ENCODE measurements at places on chromosomes 2 and 18. TPM values are rescaled to one million over a fixed set of nuclear protein-coding genes. Genes with fewer than 3 reads are reported as not detected.

DNA sequence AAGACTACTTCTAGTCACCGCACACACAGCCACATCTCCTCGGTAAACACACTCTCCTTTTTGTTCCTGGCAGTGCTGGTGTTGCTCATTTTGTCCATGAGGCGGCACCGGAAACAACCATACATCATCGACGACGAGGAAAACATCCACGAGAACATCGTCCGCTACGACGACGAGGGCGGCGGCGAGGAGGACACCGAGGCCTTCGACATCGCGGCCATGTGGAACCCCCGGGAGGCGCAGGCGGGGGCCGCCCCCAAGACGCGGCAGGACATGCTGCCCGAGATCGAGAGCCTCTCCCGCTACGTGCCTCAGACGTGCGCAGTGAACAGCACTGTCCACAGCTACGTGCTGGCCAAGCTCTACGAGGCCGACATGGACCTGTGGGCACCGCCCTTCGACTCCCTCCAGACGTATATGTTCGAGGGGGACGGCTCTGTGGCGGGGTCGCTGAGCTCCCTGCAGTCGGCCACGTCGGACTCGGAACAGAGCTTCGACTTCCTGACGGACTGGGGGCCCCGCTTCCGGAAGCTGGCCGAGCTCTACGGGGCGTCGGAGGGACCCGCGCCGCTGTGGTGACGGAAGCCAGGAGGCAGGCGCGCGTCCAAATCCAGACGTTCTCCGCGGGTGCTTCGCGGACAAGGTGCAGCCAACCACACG lies 221.0 kb downstream of the CDH20 start:
- DNase-seq: no peak

GRCh38 chr18:49784427-49785185 lies 28.7 kb downstream of the ACAA2 start:
- DNase-seq: peak; percentile 34

DNA sequence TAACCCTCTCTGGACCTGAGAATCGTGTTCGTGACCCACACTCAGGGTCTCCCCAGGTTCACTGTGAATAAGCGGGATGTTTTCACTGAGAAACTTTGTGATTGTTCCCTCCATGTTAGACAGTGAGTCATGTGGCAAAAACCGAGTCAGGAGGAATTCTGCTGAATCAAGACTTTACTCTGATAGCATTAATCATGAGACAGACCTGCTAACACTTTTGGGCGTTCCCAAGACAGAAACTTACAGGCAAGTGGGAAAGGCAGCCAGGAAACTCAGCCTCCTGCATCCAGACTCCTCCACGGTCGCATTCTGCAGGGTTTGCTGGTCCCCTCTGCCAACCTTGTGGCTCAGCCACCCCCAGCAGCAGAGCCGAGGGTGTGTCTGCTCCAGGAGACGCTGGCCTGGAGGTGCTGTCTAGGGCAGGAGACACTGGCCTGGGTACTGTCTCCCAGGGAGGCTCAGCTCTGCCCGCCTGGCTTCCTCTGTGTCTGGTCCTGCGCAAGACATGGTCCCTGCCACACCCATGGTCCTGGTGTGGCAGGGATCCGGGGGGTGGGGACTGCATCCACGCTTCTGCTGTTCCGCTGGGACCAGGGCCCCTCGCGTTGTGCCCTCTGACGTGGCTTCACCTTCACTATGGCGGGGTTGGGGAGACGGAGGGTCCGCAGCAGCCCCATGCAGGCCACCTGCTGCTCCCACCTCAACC lies 177.4 kb downstream of the TWIST2 start:
- peak; percentile 66 for DNase-seq

- peak; percentile 61 for DNase-seq
These were observed 811.3 kb downstream of the CPS1 start for GRCh38 chr2:211367711-211368110.

- DNase-seq: no peak
These were observed 90.4 kb downstream of the MARCHF4 start for GRCh38 chr2:216281876-216282275.

GRCh38 chr2:3009005-3009404 lies 368.6 kb downstream of the EIPR1 start:
- DNase-seq: no peak

DNA sequence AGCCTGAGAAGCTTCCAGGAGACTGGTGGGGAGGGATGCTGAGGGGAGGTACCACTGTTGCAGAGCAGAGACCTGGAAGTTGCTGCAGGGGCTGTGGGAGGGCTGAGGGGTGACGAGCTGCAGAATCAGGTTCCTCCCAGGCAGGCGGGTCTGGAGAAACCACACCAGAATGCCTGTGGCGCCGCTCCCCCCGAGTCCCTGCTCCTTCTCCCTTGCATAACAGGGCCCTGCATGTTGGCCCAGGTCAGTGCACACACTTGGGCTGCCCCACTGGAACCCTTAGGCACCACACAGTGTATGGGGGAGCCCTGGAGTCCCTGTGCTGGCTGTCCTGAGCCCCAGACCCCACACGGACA lies 60.4 kb downstream of the ARL4C start:
- DNase-seq: peak; percentile 12

TMEM200C gene
- 0.54 TPM for total RNA-seq

FN1 gene
- 990 TPM for total RNA-seq

NCKAP5 gene
- 6.5 TPM for total RNA-seq

SERPINB7 gene
- 15.7 TPM for total RNA-seq

PMAIP1 gene
- 37.9 TPM for total RNA-seq

EIF4E2 gene
- total RNA-seq: 79.1 TPM

C2orf66 gene
- total RNA-seq: not detected

RFTN2 gene
- 0.10 TPM for total RNA-seq
